ENCODE measurements at places on chromosomes 2 and 18.

- no peak for DNase-seq
Measured at GRCh38 chr2:67145851-67146250, 251.3 kb upstream of the ETAA1 start.

GRCh38 chr2:131493199-131493968, 1.2 kb upstream of the MZT2A start:
- DNase-seq: no peak

DNA sequence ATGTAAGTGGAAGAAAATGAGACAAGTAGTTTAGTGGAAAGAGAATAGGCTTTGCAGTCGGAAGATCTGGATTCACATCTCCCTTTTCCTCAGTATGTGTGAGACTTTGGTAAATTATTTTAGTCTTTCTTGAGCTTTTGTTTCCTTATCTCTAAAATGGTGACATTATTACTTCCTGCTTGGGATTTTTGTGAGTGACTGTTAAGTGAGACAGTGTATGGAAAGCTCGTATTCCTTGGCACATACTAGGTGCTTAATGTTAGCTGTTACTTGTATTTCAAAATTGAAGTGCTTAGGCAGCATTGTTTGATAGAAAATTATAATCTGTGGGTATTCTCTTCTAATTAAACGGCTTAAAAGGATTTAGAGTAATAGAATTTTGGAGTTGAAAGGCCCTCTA, 2.0 kb downstream of the ZNF638 start:
- DNase-seq: no peak

- DNase-seq: no peak
Measured at GRCh38 chr2:194709840-194710239, 947.2 kb upstream of the SLC39A10 start.

- no peak for DNase-seq
Measured at GRCh38 chr2:173720306-173720705, 244.9 kb downstream of the SP3 start.

DNA sequence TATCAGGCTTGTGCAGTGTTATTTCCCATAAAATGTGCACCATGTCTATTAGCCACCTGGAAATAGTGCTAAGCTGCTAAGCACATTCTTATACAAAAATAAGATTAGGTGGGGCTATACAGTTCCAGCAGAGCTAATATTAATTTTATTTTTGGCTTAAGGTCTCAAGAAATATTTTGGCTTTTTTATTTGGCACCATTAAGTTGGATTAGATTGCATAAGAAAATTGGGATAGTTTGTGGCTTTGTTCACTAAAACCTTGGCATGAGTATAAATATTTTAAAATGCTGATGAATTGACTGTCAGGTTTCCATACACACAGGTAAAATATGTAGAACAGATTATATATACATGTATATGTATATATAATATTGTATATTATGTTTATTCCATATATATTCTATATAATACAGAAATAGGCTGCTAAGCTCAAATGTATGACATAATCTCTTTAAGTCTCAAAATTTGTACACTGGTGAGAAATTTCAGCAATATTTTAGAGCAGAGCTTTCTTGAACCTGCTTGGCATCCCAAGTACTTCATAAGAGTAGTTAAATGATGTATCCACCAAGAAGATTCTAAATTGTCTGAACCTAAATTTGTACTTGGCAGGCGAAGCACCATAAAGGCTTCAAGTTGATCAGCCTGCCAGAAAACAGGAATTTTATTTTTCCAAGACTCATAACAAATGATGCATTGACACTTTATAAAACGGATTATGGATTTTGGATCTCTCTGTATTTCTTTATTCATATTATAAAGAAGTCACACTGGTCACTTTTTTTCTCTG, 32.6 kb downstream of the CCDC102B start:
- DNase-seq: no peak

- DNase-seq: no peak
Measured at GRCh38 chr2:28152585-28153280, 239.9 kb upstream of the FOSL2 start.

- no peak for DNase-seq
Measured at GRCh38 chr2:217366266-217366895, 506.5 kb upstream of the TNP1 start.

- DNase-seq: peak; percentile 54
Measured at GRCh38 chr2:160411167-160411566, 82.4 kb downstream of the RBMS1 start.

- DNase-seq: no peak
Measured at GRCh38 chr2:226585130-226585561, 214.5 kb downstream of the IRS1 start.

GRCh38 chr2:144358979-144359541, 160.9 kb downstream of the ZEB2 start:
- no peak for DNase-seq

DNA sequence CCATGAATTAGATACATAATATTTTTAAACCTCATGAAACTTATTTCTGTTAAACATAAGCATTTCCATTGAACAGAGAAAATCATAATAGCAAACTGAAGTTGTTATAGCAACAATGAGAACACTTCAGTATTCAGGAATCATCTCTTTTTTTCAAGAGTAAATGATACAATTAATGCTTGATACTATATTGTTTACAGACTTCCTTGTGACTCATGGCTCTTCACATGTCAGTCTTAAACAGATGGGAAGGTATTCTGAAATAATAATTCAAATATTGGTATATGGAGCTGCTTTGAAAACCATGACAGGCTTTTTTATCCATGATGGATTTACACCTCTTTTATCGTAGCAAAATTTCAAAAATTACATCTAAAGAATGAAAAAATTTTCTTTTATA, 226.5 kb upstream of the RBMS1 start:
- no peak for DNase-seq

GRCh38 chr2:239290618-239291474, 110.0 kb downstream of the HDAC4 start:
- no peak for DNase-seq

DNA sequence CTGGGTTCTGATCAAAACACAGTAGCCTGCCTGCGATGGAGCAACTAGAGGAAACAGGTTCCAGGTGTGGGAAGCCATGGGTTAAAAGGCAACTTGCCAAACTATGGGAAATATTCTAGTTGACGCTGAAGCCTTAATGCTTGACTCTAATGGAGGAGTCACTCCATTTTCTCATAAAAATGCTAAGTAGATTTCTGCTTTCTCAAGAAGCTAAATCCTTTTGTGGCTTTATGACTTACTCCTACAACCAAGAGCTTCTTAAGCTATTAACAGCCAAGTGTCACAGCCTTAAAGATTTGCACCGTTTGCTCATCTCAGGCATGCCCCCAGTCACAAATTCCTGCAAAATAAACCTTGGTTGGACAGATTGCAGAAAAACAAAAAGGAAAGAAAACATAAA, 25.2 kb downstream of the ANKRD44 start:
- DNase-seq: no peak

DNA sequence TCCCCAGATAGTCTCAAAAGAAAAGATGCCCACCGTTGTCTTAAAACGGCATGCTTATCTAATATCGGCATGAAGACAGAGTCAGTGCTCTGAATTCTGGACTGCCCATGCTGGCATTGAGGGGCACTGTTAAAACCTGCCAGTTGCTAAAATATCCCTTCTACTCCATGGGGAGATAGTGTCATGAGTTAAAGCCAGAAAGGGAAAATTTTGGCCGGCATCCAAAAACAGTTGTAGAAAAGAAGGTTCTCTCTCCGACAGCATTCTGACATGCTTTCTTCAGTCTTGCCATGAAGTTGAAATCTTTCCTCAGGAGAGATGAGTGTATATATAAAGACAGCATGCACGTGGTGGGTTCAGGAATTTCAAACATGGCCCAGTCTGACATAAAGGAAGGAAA, 401.3 kb upstream of the PIK3C3 start:
- no peak for DNase-seq

DNA sequence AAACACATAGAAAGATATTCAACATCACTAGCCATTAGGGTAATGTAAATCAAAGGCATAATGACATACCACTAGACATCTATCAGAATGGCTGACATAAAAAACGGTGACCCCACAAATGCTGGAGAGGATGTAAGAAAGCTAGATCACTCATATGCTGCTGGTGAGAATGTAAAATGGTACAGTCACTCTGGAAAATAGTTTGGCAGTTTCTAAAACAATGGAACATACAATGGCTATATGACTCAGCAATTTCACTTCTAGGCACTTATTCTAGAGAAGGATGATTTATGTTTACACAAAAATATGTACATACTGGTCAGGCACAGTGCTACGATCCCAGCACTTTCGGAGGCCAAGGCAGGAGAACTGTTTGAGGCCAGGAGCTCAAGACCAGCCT, 87.3 kb downstream of the COLEC12 start:
- DNase-seq: no peak

GRCh38 chr2:27407798-27408491, 1.4 kb downstream of the PPM1G start:
- DNase-seq: no peak

GRCh38 chr2:134683561-134684112, 35.2 kb downstream of the TMEM163 start:
- DNase-seq: peak; percentile 48

DNA sequence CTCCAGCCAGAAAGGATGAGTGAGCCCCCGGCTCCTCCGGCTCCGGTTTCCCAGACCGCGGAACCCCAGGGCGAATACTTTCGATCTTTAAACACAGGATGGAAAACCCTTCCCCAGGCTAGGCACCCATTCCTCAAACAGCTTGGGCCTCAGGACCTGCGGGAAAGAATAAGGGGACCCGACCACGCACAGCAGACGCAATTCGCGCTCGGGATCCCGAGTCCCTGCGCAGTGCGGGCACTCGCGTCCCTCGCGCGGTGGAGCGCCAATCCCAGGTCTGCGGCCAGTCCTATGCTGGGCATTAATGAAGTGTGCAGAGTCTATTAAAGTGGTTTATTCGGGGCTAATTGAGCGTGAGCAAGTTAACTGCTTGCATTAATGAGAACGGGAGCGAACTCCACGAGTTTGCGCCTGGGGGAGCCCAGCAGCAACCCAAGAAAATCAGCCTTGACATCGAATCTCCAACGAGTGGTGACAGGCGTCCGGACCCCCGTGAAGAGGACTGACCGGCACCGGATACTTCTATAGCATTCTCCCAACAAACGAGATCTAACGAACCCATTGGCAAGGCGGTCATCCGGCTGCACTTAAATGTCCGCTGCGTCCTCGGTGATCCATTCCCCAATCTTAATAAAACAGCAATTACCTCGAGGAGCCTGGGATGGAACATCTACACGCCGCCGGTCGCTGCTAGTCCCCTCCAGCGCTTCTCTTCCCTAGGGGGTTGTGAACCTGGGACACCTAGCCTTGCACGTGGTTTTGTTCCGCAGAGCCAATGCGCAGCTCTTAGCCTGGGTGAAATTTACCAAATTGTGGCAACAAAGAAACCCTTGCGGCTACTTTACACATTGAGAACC, 1.6 kb downstream of the OSR1 start:
- DNase-seq: no peak

DNA sequence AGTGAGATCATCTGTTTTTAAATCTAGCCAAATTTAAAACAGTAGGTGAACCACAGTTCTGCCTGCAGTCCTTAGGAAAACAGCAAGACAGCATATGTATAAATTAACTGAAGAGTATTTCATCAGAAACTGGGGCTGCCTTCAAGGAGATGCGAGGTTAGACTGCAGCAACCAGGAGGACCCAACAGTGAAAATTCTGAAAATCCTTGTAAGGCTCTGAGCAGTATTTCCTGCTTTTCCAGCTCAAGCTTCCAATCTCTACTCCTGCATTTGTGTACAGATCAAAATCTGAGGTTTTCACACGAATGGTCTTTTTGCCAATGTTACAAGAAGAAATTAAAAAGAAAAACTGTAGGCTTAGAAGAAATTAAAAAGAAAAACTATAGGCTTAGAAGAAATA, 43.7 kb downstream of the CERKL start:
- no peak for DNase-seq

- peak; percentile 83 for DNase-seq
Measured at GRCh38 chr2:174593574-174594203, 3.9 kb downstream of the WIPF1 start.

DNA sequence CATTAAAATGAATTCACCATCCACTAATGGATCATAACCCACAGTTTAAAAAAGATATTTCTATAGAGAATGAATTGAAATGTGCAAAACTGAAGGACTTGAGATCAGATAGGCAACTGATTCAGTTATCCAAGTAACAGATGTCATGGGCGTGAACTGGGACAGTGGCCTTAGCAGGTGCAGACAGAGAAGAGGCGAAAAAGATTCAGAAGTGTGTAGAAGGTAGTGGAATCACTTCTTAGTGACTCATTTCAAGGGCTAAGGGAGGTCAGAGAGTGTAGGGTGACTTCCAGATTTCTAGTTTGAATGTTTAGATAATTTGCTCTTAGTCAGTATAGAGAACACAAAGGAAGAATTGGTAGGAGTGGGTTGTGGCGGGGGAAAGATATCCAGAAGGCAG, 79.7 kb downstream of the EHBP1 start:
- no peak for DNase-seq

DNA sequence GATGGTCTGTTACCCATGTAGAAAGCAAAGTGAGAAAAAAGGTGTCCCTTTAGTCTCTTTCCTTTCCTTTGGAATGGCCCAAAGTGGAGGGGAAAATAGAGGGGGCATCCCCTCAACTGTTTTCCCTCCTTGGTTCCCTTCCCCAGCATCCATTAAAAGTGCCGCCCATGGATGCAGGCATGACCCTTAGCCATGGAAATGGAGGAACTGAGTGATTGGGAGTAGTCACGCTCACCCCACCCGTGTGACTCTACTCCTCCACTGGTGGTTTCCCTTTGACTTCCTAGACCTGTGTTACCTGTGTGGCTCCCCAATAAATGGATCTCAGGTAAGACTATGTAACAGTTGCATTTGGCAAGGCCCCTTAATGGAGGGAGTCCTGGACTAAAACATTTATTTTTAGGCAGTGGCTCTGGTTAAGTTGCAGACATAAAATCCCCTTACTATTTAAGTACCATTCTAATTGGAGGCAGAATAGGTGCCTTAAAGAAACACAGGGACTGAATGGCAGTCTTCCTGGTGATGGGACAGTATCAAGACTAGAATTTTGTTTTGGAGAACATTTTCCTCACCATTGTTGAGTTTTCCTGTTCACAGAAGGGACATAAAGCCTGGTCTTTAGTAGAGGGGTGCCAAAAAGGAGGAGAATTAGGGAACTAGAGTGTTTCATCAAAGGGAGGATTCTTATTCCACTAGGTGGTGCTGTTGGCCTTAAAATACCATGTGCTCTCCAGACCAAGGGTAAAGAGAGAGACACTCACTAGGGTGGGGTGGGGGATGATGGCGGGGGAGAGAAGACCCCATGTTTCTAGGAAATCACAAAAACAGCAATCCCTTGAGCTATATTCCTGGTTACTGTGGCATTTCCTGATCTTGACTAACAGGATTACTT, 25.7 kb upstream of the PLA2R1 start:
- DNase-seq: no peak
